ENCODE measurements at places on chromosomes 1 and 21.

DNA sequence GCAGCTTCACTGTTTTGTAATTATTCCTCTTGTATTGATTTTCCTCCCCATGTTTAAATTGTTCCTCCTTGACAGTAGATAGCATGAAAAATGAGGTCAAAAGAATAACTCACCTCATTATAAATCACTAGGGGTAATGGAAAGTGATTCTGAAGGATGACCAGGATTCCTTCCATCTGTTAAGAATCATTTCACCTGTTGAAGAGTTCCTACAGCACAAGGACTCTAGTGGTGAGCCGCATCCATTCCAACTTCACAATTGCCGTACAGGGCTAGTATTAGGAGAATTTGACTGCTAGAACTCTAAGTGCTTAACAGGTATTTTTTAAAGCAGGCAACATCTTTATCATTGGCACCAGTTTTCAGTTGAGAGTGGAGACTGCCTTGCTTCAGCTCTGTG is 13.7 kb downstream of the PPP1R12B start:
- no peak for DNase-seq

DNA sequence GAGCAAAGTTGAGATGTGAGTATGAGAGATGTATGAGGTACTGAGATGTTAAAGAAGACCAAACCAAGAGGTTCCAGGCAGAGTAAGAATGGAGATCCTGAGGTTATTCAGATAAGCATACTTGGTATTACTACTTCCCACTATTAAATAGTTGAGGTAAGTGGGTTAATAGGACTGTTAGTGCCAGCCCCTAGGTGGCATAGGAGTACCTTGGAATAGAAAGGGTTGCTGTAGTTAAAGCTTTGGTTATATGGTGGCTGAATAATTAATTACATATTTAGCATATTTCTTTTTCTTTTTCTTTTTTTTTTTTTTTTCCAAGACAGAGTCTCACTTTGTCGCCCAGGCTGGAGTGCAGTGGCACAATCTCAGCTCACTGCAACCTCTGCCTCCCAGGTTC is 397.9 kb upstream of the TMPRSS15 start:
- no peak for DNase-seq

DNA sequence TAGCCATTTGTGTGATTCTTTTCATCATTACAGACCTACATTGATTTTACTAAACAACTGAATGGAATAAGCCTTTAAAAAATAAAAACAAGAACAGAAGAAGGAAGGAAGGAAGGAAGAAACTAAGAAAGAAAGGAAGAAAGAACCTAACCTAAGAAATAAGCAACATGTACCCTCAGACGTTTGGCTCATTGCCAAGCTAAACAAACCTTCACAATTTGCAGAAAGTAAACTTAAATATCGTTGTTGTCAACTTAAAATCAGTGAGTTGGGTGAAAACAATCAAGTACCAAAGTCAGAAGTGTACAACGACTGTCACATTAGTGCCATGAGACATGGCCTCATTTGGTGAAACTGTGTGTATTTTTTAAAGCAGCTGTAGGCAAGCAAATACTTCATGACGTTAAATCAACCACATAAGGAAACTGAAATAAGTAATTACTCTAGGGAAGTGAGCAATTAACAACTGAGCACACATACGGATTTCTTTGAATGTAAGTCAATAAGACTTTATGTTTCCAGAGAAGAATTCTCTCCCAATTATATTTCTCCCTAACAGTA is 313.1 kb upstream of the TMPRSS15 start:
- DNase-seq, result no peak

DNA sequence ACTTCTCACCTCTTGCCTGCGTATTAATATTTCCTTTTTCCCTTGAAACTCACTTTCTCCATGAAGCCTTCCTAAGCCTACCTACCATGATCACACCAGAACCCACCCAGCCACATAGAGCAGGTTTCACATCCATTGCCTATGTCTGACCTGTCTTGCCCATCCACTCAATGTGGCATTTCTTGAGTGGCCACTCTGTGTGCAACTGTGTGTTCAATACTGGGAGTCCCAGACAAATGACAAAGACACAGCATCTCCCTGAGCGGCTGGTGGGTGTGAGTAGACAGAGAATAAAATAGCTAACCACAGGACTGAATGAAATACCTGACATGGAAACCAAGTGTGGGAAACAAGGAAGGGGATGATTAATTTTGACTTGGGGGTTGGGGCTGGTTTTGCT is 3.1 kb downstream of the PTGFRN start:
- DNase-seq, result no peak

- DNase-seq, result no peak
Measured at GRCh38 chr1:10064416-10065343, 31.9 kb downstream of the UBE4B start.

DNA sequence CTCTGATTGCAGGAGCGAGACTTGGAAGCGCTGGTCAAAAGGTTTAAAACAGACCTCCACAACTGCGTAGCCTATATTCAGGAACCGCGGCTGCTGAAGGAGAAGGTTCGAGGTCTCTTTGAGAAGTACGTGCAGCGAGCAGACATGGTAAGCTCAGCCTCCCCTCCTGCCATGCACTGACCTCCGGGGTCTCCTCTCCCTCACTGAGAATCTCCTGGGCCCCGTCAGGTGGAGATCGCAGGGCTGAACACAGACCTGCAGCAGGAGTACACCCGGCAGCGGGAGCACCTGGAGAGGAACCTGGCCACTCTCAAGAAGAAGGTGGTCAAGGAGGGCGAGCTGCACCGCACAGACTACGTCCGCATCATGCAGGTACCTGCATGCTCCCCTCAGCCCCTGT is 35.5 kb upstream of the TMEM125 start:
- DNase-seq, result no peak

DNA sequence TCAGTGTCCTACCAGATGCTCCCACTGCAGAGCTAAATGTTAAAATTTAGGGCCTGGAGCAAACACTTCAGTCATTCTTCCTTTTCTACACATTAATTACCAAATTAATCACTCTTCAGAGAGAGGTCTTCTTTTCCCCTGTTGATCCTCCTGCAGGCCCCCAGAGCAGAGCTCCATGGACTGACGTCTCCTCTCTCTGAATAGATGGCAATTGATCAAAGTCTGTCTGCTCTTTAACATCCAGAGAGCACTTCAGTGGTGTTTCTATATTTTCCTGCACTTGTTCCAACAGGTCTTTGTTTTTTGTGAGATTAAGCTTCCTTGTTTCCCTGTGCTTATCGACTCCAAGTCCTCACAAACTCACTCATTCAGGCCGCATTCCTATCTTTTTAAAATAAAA is 239.3 kb downstream of the SIPA1L2 start:
- no peak for DNase-seq

GRCh38 chr1:165645654-165646366 is 14.8 kb downstream of the MGST3 start:
- DNase-seq, result no peak

GRCh38 chr21:43290421-43291346 is 121.9 kb downstream of the CRYAA start:
- no peak for DNase-seq

DNA sequence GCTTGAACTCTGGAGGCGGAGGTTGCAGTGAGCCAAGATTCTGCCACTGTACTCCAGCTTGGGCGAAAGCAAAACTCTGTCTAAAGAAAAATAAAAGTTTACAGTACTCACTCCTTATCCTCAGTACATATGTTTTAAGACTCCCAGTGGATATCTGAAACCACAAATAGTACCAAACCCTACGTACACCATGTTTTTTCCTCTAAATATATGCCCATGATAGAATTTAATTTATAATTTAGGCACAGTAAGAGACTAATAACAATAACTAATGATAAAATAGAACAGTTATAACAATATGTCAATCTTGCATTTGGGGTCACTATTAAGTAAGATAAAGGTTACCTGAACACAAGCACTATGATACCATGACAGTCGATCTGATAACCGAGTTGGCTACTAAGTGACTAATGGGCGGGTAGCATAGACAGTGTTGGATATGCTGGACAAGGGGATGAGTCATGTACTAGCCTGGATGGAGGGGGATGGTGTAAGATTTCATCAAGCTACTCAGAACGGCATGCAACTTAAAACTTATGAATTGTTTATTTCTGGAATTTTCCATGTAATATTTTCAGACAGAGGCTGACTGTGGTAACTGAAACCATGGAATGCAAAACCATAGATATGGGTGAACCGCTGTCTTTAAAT is 43.7 kb downstream of the ST7L start:
- DNase-seq, result no peak

- DNase-seq, result no peak
Measured at GRCh38 chr1:163063143-163063542, 6.0 kb upstream of the RGS4 start.

DNA sequence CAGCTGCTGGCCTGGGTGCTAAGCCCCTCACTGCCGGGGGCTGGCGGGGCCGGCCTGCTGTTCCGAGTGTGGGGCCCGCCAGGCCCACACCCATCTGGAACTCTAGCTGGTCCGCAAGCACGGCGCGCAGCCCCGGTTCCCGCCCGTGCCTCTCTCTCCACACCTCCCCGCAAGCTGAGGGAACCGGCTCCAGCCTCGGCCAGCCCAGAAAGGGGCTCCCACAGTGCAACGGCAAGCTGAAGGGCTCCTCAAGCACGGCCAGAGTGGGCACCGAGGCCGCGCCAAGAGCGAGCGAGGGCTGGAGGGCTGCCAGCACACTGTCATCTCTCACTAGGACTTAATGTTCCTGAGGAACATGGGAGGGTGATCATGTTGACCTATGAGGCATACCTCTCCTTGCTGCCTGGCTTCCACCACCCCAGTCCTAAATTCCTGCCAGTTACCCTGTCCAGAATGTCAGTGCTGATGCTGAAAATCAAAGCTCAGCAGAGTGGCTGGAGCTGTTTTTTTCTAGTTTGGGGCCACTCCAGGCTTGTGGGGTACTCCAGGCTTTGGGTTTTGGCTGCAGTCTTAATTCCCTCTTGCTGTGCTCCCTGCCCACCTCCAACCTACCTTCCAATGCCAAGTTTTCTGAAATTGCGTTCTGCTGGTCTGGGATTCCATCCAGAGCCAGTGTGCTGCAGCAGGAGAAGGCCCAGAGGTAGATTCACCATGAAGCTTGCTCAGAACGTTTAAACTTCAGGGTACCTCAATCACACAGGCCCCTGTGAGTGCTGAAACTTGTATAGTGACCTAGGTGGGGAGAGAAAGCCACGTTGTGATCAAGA is 44.2 kb upstream of the LPGAT1 start:
- no peak for DNase-seq

- DNase-seq, result no peak
Measured at GRCh38 chr1:103063921-103064320, 44.4 kb downstream of the COL11A1 start.

- DNase-seq, result no peak
Measured at GRCh38 chr1:33297911-33298622, 22.8 kb downstream of the A3GALT2 start.

- DNase-seq, result no peak
Measured at GRCh38 chr1:59565611-59566410, 248.9 kb upstream of the HOOK1 start.

GRCh38 chr1:10916991-10917390 is 95.5 kb upstream of the TARDBP start:
- DNase-seq, result no peak

DNA sequence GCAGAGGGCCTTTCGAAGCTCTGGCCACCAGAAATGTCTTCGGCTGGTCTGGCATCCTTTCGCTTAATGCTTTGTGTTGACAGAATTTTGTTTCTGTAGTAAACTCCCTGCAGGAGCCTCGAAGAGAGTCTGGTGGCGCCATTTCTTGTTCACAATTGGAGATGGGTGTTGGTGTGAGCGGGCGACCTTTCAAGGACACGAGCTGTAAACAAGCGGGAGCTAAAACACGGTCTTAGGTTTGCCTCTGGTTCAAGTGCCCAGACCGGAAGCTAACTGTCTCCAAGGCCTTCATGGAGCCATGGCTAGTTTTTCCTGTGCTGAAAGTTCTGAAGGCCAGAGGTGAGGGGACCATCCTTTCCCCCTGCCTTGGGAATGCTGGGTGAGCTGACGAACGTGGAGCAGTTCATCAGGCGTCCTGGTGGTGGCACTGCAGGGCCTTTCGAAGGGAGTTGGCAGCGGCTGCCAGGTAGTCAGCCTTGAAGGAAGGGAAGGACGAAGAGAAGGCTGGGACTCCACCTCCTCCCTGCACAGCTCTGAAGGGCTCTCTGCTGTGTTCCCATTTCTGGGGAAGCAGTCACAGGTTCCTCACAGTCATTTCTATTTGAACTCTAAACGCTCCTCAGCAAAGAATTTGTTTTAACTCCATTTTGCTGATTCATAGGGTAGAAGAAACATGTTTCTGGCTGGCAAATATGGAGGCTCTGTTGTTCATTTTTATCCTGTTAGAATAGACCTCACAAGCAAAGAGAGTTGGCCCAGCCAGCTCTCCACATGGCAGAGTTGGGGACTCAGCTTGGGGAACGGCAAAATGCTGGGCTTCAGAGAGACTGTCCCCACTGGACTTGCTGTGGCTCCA is 35.2 kb downstream of the URB2 start:
- DNase-seq, result peak; percentile 44

GRCh38 chr1:150159550-150159949 is 9.8 kb downstream of the PLEKHO1 start:
- DNase-seq, result no peak

DNA sequence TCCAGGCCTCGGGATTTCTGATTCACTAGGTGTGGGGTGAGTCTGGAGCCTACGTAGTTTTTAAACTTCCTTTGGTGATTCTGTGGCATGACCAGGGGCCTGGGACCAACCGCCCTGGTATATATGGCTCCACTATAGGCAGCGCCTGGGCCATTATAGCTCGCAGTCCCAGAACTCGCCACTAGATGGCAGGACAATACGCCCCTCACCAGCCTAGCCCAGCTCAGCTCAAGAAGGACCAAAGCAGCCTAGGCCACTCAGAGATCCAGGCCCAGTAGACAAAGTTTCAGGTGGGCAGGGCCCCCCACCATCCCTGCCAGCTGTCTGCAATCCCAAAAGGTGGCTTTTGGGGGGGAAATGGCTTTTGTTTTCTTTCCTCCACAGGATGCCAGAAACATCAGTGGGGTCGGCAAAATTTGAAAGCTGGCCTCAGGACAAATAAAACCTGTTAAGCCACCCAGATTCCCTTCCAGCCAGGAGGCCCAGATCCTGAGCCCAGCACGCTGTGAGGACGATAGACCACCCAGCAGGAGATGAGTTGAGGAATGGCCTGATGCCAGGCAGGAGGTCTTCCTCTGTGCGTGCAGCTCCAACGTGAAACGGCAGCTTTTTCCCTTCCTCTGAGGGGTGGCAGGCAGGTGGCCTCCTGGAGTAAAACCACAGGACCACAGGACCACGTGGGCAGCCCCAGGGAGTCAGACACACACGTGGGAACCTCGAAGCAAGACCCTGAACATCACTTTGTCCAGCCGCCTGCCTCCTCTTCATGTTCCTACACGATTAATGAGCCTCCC is 24.8 kb upstream of the TMEM51 start:
- peak; percentile 54 for DNase-seq

Data from stimulated activated CD4-positive, alpha-beta T cell treated with anti-CD3 and anti-CD28 coated beads, TNF-alpha, amount 100 ng/mL, for 24 hours (primary cell).